Islet precursor cell (in vitro differentiated cells): ENCODE measurements at places on chromosomes 16 and 17.
A peak's percentile ranks its signal among the peaks of the same experiment; 100 is the strongest.

- DNase-seq, result peak; percentile 24
These were observed 484.9 kb downstream of the WWOX start for GRCh38 chr16:78584213-78584860.

DNA sequence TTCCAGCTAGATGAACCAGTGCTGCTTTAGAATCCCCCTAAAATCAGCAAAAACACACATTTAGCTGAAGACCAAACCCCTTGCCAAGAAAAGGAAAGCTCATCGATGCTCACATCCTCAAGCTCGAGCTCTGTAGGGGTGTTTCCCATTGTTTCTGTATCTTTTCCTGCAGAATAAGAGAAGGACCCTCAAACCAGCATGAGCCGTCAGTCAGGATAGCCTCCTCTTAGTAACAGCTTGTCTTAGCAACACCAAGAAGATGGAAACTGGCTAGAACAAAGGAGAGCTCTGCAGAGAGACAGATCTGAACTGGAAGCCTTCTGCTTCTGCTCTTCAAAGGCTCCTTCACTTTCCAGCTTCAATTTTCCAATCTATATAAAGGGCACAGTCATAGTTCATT lies 32.0 kb downstream of the VAT1L start:
- DNase-seq, result no peak

DNA sequence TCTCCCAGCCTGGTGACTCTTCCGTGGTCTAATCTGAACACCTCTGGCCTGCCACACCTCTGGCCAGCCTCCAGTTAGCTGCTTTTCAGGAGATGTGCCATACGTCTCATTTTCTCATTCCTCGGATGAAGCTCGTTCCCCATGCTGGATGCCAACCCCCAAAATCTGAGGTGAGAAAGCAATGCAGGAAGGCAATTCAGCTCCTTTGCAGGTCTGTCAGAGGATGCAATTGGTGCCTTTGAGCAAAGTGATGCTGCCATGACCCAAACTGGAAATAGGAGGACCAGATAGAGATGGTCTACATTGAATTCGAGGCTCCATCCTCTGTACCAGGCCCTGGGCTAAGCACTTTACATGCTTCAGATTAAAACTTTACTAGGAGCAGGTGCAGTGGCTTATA lies 11.0 kb upstream of the CUEDC1 start:
- DNase-seq, result no peak

GRCh38 chr16:82603784-82604411 lies 22.9 kb upstream of the CDH13 start:
- peak; percentile 87 for DNase-seq

DNA sequence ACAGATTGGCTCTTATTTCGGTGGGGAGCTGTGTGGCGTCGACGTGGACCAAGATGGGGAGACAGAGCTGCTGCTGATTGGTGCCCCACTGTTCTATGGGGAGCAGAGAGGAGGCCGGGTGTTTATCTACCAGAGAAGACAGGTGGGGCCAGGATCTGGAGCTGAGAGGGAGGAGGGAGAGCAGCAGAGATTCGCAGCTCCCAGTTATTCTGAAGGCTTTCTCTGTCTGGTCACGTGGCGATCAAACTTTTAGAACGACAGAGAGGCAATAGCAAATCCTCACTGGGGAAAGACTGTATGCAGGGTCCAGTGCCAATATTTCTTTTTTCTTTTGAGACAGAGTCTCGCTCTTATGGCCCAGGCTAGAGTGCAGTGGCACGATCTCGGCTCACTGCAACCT lies 22.2 kb downstream of the ITGAL start:
- no peak for DNase-seq
